ENCODE measurements at places on chromosomes 2 and 18. TPM values are rescaled to one million over a fixed set of nuclear protein-coding genes. Genes with fewer than 3 reads are reported as not detected.

- no peak overlapping the region for H3K4me3 ChIP-seq
- no peaks in the 10 kb centered on the region for H3K36me3 ChIP-seq
- no peaks in the 10 kb centered on the region for H3K27me3 ChIP-seq
- H3K4me1 ChIP-seq, result no peaks in the 10 kb centered on the region
- no peak overlapping the region for H3K27ac ChIP-seq
These were observed 83.7 kb upstream of the GALNT5 start for GRCh38 chr2:157173740-157174184.

DNA sequence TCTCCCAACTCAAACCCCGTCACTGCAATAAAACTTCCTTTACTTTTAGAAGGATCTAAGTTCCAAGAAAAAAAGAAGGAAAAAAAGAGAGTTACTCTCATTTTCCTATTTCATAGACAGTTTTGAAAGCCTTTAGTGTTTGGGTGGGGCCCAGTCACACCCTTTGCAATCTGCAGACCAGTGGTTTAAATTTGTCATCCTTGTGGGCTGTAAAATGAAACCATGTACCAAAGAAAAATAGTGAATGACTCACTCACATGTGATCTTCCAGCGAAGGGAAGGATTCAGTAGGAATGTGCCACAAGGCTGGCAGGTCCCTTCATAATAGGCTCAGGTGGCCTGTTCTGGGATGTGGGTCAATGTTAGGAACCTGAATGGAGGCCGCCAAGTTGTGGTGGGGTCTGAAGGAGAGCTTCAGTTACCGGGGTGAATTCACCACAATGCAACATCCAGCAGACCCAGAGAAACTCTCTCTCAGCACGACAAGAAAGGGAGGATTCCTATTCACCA, 28.3 kb downstream of the ANXA4 start:
- no peak overlapping the region for H3K4me3 ChIP-seq
- H3K27ac ChIP-seq, result peak overlapping the region; percentile 66
- no peaks in the 10 kb centered on the region for H3K27me3 ChIP-seq
- H3K4me1 ChIP-seq, result peaks cover 35% of the 10 kb centered on the region
- H3K36me3 ChIP-seq, result no peaks in the 10 kb centered on the region

RANBP2 gene
- total RNA-seq, result 92.1 TPM

PCARE gene
- not detected for total RNA-seq

CDH7 gene
- total RNA-seq, result not detected

PPM1G gene
- total RNA-seq, result 115 TPM
